ENCODE measurements at places on chromosomes 4 and X.

- DNase-seq = no peak
Measured at GRCh38 chr4:55117511-55117910, 7.9 kb downstream of the KDR start.

DNA sequence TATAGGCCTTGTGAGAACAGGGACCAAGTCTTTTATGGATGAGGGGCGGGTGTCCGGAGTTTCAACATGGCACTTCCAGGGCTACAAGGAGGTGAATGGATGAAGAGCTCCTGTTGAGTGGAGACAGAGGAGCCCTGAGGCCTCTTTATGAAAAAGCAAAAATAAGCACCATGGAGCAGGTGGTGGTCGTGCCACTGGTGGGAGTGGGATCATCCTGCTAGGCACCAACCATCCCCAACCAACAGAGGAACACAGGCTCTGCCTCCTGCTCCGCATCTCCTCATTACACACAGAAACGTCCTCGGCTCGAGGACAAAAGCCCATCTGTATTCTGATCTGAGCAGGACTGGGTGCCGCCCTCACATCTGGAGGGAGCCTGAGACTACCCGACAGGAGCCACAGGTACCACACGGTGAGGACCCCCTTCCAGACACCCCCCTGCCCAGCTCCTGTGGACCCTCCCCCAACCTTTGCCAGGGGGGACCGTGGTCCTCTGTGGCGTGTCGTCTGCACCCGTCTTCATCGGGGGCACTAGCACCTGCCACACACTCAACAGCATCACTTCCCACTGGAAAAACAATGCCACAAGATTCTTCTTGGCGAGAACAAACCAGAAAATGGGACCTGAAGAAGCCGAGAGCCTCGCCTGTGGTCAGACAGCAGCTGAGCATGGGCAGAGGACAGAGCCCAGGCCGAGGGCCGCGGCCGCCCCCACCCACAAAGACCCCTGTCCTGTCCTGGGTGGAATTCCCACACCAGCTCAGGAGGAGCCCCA is 3.9 kb upstream of the PDE6B start:
- no peak for DNase-seq

- no peak for DNase-seq
Measured at GRCh38 chr4:5691491-5692132, 16.7 kb downstream of the EVC2 start.

DNA sequence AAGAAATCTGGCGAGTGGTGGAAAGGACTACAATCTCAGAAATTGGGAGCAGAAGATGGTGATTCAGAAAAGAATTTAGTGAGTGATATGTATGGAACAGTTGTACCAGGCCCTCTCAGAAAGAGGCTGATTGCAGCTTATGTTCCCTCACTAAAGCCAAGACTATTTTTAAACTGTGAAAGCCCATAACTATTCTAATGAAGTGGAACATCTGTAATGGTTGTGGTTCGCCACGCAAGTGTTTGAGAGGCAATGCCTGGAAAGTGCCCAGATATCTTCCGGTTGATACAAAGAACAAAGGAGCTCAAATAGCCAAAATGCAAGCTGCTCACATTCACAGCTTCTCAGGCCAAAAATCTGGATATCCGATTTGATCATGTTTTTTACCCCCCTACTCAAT is 1250.7 kb downstream of the RAPGEF2 start:
- no peak for DNase-seq

GRCh38 chrX:112630187-112630586 is 49.6 kb downstream of the LHFPL1 start:
- no peak for DNase-seq

- no peak for DNase-seq
Measured at GRCh38 chr4:99403380-99404184, 31.6 kb downstream of the ADH7 start.

- no peak for DNase-seq
Measured at GRCh38 chr4:64130907-64131306, 278.3 kb downstream of the TECRL start.

DNA sequence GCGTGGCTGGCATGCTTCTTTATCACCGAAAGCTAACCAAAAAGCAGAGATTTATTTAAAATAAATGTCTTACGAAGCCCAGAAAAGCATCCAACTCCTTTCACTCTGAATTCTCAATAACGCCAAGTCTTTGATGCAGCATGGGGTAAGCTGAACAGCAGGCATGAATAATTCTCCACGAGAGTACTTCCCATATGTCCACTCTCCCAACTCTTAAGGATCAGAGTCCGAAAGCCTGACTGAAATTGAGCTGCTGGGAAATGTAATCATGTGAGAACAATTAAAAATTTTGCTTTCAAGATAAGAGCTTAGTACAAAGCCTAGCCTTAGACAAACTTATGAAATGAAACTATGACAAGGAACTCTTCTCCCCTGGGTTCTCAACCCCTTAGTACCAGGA is 7.5 kb upstream of the SLC39A8 start:
- no peak for DNase-seq

- DNase-seq = no peak
Measured at GRCh38 chrX:127570276-127570675, 481.9 kb downstream of the ACTRT1 start.
